ENCODE measurements at places on chromosomes 2 and 18. TPM values are rescaled to one million over a fixed set of nuclear protein-coding genes. Genes with fewer than 3 reads are reported as not detected.

Gene CHRND
- 0.23 TPM for total RNA-seq

Gene GPR17
- total RNA-seq = 28.6 TPM

Gene SMYD1
- not detected for total RNA-seq

Gene C2orf72
- 46.1 TPM for total RNA-seq

Gene AOX1
- 2.1 TPM for total RNA-seq

Gene EIF2AK2
- 76.4 TPM for total RNA-seq

Gene ABCB11
- 1.2 TPM for total RNA-seq

Gene GALNT5
- total RNA-seq = 0.92 TPM

Gene TMEM182
- 8.5 TPM for total RNA-seq

Gene ARHGAP28
- 10.1 TPM for total RNA-seq
